ENCODE measurements at places on chromosomes 12 and 14.

DNA sequence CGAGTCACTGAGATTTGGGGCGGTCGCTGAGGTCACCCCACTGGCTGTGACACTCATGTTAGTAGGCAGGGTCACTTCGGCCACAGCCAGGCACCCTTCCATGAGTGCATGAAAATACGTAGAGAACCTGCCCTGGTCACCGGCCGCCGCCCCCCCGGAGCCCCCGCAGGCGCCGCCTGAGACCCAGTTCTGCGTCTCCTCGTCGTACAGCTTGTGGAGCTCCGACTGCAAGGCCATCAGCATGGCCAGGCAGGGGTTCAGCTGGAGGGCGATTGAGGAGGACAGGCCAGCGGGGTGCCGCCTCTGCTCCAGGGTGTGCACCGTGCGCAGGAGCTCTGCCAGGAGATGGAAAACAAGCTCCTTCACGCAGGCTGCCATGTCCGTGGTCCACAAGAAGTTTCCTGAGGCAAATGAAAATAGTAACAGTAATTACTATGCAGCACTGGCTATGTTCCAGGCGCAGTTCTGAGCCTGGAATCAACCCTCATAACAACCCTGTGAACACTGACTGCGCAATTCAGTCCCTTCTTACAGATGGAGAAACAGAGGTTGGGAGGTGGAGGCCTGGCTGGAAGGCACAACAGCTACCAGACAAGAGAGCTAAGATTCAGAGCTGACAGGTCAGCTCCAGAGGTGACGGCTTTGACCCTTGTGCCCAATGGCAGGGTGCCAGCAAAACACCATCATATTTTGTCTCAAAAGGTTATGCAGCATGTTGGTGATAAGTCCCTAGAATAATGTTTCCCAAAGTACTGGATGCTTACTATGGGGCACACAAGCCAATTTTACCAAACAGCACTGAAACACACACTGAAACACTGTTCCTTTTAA is 59.9 kb downstream of the TRAFD1 start:
- no peak for DNase-seq

- no peak for DNase-seq
These were observed 77.3 kb upstream of the LTA4H start for GRCh38 chr12:96112733-96113132.

- DNase-seq, result peak; percentile 72
These were observed 27.0 kb upstream of the ESRRB start for GRCh38 chr14:76348898-76349297.

DNA sequence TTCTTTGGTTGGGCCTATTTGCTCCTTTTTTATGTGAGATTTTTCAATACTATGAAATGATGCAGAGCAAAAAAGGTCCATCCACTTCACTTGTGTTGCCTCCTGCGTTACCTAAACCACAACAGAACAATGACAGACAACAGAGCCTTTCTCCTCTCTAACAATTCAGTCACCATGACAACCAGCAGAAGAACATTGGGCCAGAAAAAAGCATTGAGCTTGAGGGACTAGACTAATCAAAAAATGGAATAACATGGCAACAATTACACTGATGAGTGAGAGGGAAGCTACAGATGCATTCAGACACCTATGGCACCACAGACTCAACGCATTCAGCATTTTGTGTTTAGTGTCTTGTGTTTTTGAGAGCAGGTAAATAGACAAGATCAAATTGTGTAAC is 44.6 kb upstream of the PTCSC3 start:
- no peak for DNase-seq

GRCh38 chr14:65997347-65997746 is 488.8 kb upstream of the CCDC196 start:
- no peak for DNase-seq

DNA sequence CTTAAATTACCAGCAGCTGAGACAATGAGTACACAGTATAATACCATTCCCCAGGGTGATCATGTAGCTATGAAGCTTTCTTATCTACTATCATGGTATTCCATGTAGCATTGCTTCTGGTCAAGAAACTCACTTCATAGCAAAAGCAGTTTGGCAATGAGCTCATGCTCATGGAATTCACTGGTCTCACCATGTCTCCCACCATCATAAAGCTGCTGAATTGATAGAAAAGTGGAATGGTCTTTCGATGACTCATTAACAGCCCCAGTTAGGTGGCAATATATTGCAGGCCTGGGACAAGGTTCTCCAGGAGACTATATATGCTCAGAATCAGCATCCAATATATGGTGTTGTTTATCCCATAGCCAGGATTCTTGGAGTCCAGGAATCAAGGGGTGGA is 553.7 kb downstream of the FOXG1 start:
- no peak for DNase-seq

- peak; percentile 46 for DNase-seq
These were observed 24.5 kb downstream of the GPRC5D start for GRCh38 chr12:12927211-12928079.

DNA sequence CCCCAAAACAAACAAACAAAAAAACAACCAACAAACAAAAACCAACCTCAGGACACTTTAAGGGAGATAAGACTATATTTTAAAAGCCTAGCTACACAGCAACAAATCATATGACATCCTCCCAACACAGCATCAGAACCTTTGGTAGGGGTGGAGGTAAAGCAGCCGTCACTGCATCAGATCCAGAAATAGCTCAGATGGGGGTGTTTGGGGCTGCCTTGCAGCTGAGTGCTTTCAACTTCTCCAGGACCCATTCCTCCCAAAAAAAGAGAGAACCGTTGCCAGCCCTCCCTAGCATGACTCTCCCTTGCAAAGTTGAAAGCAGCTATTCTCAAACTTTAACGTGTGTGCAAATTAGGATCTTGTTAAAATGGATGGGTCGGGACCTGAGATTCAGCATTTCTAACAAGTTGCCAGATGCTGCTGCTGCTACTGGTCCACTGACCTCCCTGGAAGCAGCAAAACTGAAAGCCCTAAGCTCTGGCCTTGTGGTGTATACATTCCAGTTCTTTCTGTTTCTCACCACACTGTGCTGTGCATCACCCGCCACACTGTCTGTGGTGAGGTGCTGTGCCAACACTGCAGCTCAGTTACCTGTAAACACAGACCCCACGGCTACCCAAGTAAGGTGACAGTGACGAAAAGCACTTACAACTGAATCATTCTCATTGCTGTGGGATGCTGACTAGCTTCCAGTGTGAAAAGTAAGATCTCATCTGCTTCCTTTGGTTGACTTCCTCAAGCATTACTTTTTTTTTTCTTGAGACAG is 54.0 kb downstream of the SLC38A1 start:
- DNase-seq, result no peak

GRCh38 chr12:44526655-44527182 is 349.4 kb downstream of the NELL2 start:
- no peak for DNase-seq

- no peak for DNase-seq
These were observed 48.4 kb upstream of the EML1 start for GRCh38 chr14:99744873-99745224.

- peak; percentile 21 for DNase-seq
These were observed 266.3 kb downstream of the ITPR2 start for GRCh38 chr12:26566675-26567074.

DNA sequence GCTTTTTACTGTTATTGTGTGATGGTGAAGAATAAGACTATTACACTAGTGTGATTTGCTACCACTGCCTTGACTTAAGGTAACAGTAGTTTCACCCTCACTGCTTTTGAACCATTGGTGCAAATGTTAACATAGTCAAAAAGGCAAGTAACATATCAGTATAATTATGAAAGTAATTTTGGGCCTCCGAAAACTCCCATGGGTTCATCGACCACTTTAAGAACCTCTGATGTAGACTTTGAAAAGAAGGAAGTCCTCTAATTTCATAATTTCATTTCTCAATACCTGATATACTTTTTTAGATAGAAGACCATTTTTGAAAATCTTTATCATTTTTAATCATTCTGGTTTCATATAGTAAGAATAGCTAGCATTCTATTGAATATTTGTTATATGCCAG is 57.7 kb downstream of the ETNK1 start:
- DNase-seq, result no peak

- DNase-seq, result no peak
These were observed 8.3 kb upstream of the RTL1 start for GRCh38 chr14:100911665-100912316.

DNA sequence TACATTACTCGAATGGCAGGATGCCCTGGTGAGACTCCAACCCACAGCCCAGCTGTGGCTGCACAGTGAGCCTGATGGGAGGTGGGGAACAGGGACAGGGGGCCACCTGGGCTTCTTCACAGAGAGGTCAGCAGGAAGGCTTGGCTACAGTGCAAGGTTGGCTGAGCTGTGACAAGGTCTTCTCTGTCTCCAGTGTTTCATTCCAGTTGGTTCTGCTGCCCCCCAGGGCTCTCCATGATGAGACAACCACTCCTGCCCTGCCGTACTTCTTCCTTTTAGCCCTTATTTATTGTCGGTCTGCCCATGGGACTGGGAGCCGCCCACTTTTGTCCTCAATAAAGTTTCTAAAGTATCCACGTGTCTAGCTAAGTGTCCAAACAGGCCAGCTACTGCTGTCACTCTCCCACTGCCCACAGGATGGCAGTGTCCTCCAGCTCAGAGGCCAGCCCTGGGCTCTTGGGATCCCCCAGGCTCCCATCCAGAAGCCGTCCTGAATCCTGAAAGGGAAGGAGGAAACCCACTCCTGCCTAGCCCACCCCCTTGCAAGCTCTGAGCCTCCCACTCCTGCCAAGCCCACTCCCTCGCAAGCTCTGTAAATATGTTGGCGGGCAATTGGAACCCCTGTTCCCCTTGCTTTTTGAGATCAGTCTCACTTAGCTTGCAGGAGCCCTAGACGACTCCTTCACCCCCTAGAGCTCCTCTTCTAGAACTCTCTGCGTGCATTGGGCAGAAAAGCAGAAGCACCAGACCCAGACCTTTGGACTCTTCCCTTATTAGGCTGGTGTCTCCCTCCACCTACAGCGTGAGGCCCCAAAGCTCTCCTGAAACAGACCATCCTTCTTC is 5.4 kb downstream of the C1QL4 start:
- DNase-seq, result peak; percentile 83

- DNase-seq, result no peak
These were observed 22.7 kb downstream of the PAWR start for GRCh38 chr12:79668113-79668512.

DNA sequence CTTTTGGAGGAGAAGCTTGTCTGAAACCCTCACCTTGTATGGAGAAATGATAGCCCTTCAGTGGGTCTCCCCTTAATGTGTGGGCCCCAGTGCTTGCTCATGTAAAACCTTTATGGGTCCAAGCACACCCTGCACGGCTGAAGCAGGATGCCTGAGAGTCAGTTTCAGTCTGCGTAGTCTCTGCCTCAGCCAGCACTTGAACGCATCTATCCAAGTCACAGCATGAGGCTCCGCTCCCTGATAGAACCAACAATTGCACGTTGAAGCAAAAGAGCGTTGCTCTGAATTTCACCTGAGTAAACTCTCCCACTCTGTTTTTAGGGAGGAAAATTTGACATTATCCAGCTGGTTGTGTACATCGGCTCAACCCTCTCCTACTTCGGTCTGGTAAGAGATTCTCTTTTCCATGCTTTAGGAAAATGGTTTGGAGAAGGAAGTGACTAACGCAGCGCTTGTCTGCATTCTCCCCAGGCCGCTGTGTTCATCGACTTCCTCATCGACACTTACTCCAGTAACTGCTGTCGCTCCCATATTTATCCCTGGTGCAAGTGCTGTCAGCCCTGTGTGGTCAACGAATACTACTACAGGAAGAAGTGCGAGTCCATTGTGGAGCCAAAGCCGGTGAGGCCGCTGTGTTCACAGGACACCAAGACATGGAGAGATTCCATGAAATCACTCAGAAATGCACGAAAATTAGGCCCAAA is 33.0 kb upstream of the P2RX4 start:
- DNase-seq, result no peak

DNA sequence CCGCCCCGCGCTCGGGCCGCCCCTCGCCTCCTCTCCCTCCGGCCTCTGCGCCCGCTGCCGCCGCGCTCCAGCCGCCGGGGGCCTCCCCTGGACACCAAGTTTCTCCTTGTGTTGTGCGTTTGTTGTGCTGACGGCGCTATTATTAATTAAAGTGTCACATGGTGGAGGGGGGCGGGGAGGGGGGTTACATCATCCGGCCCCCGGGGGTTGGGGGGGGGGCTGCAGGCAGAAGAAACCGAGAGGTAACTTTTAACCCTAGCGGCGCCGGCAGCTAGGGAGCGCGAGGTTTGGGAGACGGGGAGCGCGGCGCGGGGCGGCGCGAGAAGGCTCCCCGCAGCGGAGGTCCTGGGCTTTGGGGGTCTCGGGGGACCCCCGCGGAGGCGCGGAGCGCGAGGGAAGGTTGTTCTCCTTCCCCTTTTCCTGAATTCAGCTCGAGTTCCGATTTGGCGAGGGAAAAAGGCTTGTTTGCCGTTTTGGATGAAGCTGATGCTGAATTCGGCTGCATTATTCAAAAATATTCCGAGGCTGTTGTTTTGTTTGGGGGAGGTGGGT is at the start of gene HRK:
Gene HRK (minus strand): TSS at position 117 of the 552 bp plus-strand sequence. CDS start 134 bp downstream, outside the sequence.
- DNase-seq, result no peak

DNA sequence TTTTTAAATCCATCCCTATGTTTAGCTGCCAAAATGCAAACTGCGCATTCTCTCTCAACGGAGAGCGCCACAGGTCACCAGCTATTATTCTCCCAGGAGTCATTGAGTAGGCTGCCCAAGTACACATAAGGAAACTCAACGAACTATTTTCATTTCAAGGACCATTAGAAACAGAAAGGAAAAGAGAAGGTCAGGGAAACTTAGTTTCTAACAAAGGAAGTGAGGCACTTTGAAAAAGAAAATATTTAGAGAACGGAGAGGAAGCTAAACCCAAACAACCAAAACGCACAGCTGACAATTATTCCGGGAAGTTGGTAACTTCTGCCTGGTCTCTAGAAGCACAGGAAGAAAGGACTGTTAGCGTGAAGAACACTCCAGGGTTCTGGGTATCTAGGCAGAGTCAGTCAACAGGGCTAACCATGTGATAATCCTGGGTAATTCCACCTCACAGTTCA is 23.5 kb downstream of the GPHB5 start:
- DNase-seq, result no peak

DNA sequence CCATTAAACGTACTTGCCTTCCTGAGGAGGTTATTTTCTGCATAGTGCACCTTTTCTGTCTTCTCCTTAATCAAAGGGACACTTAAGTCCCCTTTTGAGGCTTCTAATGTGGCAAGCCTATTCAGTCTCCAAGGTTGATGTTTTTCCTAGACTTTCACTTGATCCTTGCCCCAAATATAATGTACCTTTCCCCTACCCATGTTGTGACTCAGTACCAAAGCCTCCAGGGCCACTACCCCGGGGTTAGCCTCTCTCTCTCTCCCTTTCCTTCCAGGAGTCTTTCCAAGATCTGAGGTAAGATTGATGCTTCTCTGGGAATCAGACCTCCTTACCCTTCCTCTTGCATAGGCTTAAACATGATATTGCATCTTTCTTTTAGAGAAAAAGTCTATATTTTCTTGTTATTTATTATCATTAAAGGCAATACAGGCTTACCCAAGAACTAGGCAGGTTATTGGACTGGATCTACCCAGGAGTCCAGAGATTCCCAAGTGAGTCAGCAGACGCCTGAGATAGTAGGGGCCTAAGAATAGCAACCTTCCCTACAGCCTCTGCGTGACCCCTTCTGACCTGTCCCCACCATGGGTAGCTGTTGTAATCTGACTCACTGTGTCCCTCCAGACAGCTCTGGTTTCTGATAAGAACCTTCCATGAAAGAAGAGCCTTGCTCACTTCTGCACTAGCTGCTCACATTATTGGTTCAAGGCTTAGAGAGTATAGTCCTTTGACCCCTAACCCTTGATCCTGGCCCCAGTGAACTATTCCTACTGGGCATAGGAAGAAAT is 172.9 kb downstream of the ZFP36L1 start:
- peak; percentile 64 for DNase-seq

All from fibroblast of mammary gland (primary cell).